Suppressor macrophage treated with lipopolysaccharide for 1 hour (primary cell): ENCODE measurements at places on chromosomes 1 and 21.

GRCh38 chr1:85976516-85977205 is 179.9 kb downstream of the COL24A1 start:
- DNase-seq, result no peak

- DNase-seq, result no peak
These were observed 33.1 kb upstream of the LRRC3 start for GRCh38 chr21:44421901-44422840.

DNA sequence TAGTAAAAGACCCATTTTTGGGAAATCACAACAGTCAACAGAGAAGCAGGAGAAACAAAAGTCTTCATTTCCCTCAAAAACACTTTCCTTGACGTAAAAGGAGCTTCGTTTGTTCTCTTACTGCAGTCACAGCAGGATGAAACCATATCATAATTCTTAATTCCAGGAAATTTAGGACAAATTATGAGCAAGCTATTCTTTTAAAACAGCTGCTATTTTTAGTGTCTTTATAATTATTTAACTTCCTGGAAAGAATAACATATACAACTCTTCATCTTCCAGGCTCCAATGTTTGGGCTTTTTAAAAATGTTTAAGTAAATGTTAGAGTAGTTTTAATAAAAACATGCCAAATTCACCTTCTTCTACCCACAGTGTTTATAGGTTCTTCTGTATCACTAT is 563.5 kb downstream of the LTN1 start:
- DNase-seq, result no peak

DNA sequence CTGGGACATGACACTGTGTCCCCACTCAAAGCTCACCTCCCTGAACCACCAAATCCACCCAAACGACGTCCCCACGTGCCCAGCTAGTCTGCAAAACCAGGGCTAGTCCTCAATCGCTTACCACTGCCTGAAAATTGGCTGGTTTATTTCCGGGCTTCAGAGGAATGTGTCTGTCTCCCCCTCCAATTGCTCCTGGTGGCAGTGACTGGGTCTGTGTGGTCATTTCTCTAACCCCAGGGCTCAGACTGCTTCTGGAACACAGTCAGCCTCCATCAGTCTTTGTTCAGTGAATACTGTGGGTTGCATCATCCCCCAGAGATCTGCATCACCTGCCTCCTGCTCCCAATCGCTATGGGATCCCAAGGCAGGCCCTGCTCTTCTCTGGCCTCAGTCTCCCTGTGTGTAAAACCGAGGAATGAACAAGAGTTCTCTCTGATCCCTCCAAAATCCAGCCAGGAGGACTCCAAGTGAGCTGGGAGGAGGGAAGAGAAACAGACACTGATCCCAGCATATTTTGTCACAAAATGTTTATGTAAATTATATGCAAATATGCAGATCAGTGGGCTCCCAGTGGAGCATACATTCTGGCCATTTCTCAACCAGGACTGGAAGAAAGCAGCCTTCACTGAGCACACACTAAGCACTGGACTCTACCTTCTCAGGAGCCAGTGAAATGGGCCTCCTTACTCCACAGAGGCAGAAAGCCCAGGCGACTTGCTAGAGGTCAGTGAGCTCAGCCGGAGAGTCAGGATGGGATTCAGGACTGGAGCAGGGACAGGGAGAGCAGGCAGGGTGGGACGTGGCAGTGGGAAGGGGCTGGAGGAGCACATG is 20.9 kb downstream of the SDC3 start:
- DNase-seq, result no peak

GRCh38 chr1:192485692-192486436 is 89.7 kb upstream of the RGS1 start:
- DNase-seq, result peak; percentile 67

DNA sequence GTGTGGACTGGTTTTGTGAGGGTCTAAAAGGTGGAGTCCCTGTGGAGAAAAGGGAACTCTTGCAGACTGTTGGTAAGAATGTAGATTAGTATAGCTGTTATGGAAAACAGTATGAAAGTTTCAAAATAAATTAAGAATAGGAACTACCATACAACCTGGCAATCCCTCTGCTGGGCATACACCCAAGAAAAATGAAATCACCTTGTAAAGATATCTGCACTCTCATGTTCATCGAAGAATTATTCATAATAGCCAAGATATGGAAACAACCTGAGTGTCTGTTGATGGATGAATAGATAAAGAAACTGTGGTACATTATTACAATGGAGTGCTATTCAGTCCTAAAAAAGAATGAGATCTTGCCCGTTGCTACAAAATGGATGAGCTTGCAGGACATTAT is 109.6 kb downstream of the TBX19 start:
- no peak for DNase-seq

GRCh38 chr1:39671433-39671792 is 494 bp downstream of the NT5C1A start:
- no peak for DNase-seq

GRCh38 chr1:208189183-208189582 is 55.0 kb downstream of the PLXNA2 start:
- DNase-seq, result no peak

DNA sequence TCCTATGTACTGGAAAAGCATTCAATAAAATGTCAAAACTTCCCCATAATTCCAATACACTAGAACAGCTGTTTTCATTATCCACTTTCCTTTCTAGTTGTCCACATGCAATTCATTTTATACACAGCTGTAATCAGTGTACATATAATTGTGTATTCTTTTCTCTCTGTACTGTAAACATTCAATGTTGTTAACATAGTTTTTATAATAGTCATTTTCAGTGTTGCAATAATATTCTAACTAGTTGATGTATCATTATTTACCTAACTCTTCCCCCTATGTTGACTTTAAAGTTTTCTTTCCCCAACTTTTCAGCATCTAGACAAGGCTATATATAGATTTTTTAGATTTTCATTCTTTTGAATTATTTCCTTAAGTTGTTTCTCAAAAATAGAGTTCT is 44.4 kb downstream of the DIPK1A start:
- no peak for DNase-seq

DNA sequence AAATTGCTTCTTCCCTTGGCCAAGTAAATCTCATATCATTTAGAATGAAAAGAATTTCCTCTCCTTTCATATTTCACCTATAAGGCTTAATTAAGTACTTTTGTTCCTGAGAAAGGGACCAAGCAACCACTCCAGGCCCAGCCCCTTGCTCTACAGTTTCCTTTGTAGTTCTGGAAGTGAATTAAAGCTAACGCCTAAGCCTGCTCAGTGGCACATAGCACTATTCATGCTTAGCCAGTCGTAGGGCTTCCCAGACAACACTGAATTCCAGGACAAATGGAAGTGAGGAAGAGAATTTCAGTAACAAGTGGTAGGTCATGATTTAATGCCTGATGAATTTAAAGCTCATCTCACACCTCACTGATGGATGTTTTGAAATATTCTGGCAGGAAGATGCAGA is 73.3 kb downstream of the RPAP2 start:
- DNase-seq, result no peak

- no peak for DNase-seq
These were observed 29.1 kb upstream of the GFI1 start for GRCh38 chr1:92515796-92516201.

GRCh38 chr1:229171934-229172333 is 99.0 kb upstream of the RAB4A start:
- DNase-seq, result no peak

- no peak for DNase-seq
These were observed 3.7 kb downstream of the BACH1 start for GRCh38 chr21:29302359-29302875.

- DNase-seq, result no peak
These were observed 31.7 kb downstream of the DMAP1 start for GRCh38 chr1:44244986-44245385.

DNA sequence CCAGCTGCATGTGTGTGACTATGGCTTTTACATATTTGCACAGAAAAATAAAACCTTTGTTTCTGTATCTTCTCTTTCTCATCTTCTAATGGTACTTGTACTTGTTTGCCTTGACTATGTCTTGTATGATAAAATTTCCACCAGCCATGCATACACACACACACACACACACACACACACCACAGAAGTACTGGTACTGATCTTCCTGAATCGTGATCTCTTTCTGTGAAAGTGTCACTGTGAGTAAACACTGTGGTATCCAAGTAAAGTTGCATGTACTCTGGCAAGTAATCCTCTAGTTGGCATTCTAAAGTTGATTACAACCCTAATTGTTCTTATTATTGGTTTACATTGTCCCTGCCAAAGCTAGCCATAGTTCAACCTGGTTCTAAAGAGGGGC is 176.7 kb downstream of the CRB1 start:
- no peak for DNase-seq

GRCh38 chr1:14822493-14822892 is 224.0 kb downstream of the KAZN start:
- no peak for DNase-seq

DNA sequence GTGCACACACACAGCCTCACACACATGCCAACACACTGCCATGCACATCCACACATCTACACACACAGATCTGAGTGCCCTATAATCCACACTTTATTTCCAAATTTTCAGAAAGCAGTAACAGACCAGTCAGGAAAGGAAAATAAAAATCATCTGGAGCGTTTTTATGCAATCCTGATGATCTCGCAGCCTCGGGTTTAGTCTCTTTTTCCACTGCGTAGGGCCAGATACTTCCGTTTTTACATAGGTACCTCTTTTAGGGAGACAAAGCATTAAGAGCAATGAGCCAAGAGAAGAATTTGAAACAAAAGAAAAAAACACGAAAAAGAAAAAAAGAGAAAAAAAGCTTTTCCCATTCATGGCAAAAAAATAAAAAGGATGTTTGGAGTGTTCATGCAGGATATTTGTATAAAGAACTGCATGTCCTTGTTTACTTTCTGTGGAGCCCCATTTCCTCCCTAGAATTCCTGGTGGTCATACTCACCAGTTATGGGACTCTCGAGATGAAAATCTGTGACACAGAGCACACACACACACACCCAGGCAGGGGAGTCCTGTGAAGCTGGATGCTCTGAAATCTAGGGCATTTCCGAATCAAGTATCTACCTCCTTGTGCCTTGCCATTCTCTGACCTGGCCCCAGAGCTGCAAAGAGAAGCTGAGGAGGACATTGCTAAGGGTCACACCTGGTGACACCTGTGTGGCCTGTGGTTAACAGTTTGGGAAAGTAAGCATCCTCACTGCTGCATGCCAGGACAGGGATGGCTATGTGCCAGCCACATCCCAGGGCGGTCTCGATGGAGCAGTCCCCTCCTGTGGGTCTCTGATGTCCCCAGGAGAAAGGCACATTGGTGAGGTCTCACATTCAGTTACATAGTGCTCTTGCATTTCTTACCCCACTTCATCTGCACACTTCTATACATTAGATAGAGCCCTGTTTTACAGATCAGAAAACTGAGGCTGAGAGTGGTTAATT is 83.6 kb downstream of the RUNX1 start:
- DNase-seq, result peak; percentile 61
